EH (cell line): ENCODE measurements at places on chromosomes 1 and 21.

GRCh38 chr1:101520302-101520701, 283.5 kb downstream of the S1PR1 start:
- DNase-seq, result peak; percentile 57

GRCh38 chr1:225343618-225344017, 84.2 kb downstream of the LBR start:
- DNase-seq, result peak; percentile 10

- peak; percentile 36 for DNase-seq
Observed at GRCh38 chr1:39640861-39641260, 1.4 kb upstream of the HEYL start.

DNA sequence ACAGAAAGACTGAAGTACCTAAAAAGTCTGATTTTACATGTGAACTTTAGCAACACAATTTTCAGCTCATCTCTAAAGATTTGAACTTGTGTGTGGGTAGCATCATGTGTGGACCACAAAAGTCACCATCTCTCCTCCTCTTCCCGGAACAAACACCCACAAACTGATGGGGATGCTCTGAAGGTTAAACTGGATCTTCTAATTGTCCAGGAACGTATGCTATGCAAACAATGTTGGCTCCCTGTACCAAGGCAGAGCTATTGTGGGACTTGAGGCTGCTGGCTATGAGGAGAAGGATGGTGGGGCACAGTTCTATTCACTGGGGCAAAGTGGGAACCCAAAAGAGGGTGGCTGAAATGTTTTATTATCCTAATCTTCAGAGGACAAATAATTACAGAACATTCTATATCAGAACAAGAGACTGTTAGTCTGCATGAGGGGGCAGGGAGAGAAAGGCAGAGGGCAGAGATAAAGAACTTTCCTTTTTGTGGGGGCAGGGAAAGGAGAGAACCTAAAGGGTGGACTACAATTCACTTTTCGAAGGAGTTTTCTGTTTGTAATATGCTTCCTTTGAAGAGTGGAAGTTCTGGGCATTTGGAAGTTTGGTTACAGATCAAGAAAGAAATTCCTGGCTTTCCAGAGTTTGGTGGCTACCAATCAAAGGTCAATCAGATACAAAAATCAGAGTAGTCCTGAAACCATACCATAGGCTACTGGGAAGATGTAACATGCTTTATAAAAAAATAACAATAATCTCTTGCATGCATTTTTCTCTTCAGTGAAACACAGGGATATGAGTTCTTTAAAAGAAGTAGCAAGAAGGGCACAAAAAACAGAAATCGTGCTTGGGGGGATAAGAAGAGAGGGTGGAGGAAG, 62.9 kb downstream of the GADD45A start:
- peak; percentile 87 for DNase-seq

DNA sequence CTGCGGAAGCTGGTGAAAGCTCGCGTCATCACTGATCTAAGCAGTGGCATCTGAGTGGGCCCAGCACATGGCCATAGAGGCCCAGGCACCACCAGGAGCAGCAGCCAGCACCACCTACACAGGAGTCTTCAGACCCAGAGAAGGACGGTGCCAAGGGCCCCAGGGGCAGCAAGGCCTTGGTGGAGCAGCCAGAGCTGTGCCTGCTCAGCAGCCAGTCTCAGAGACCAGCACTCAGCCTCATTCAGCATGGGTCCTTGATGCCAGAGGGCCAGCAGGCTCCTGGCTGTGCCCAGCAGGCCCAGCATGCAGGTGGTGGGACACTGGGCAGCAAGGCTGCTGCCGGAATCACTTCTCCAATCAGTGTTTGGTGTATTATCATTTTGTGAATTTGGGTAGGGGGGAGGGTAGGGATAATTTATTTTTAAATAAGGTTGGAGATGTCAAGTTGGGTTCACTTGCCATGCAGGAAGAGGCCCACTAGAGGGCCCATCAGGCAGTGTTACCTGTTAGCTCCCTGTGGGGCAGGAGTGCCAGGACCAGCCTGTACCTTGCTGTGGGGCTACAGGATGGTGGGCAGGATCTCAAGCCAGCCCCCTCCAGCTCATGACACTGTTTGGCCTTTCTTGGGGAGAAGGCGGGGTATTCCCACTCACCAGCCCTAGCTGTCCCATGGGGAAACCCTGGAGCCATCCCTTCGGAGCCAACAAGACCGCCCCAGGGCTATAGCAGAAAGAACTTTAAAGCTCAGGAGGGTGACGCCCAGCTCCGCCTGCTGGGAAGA, 3.2 kb upstream of the ARTN start:
- DNase-seq, result no peak

DNA sequence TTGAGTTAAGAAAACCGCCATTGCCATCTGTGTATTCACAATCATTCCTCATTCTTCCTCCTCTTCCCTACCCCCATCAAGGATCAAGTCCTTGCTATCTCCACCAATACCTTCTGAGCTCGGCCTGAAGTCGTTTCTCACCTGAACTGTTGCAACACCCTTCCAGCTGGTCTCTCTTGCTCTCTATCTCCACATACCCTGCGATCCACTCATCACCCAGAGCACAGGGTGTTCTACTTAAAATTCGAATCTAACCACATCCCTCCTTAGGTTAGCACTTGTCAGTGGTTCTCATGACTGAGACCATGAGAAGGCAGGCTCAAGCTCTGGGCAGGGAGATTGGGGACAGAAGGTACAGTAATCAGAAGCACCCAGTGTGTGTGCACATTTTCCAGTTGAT, 4.6 kb downstream of the IVL start:
- no peak for DNase-seq

DNA sequence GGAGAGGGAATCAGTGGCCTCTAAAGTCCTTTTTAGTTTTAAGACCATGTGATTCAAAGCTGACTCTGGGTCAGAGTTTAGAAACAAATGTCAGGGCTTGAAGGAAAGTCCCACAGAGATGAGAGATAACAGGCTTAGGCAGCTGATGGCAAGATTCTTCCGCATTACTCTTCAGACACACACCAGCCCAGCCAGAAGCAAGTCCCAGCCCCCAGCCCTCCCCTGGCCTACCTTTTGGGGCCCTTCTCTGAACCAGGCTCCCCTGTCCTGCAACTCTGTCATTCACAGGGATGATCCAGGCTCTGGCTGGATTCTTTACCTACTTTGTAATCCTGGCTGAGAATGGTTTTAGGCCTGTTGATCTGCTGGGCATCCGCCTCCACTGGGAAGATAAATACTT, 13.1 kb upstream of the CASQ1 start:
- DNase-seq, result no peak

DNA sequence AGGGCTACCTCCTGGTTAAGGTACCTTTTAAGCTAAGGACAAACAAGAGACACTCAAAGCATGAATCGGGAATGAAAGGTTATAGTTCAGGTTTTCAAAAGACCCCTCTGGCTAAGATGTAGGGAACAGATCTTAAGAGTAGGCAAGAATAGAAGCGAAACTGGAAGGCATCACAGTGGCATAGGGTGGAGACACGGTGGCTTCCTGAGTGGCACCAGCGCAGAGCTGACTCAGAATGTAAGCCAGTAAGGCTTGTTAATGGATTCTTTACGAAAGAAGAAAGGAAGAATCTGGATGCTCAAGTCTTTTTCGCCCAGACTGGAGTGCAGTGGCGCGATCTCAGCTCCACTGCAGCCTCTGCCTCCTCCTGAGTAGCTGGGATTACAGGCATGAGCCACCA, 21.2 kb downstream of the PADI6 start:
- DNase-seq, result no peak

DNA sequence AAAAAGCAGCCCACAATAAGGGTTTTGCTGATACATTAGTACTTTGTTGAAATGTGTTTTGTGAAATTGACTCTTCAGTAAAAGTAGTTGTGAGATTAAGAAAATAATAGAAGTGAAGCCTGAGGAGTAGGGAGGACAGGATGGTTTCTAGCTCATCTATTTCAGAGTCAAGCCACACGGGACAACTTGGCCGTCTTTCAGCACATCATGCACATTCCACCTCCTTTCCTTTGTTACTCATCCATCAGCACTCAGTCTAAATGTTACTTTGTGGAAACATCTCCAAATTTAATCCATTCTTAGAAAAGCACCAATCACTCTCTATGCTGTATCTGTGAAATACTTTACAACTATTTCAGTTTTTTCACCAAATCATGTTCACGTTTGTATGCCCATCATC, 223.3 kb downstream of the FGGY start:
- DNase-seq, result peak; percentile 59

GRCh38 chr1:185528084-185528676, 206.0 kb upstream of the HMCN1 start:
- no peak for DNase-seq

GRCh38 chr1:66305927-66306326, 228.0 kb upstream of the SGIP1 start:
- no peak for DNase-seq

- no peak for DNase-seq
Observed at GRCh38 chr1:45589861-45590260, 6.0 kb downstream of the NASP start.

DNA sequence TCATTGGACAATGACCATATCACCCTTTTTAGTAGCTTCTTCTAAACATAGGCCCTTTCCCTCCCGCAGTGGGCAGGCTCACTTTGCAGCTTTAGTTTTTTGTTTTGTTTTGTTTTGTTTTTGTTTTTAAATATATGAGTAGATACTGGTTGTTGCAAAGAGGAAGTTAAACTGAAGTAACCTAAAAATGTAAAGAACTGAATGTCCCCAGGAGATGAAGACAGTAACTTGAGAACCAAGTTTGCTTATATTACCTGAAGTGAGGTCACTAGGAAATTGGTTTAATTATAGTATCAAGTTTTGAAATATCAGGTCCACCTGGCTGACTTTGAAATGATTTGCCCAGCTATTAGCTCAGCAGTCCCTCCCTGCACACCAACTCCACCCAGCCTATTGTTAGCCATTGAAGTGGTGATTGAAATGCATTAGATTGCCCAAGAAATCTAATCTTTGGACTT, 18.2 kb downstream of the SMAP2 start:
- DNase-seq, result no peak

GRCh38 chr21:34886240-34887104, 162.6 kb downstream of the RUNX1 start:
- DNase-seq, result peak; percentile 42

- no peak for DNase-seq
Observed at GRCh38 chr1:224438989-224439388, 4.4 kb upstream of the WDR26 start.

- DNase-seq, result no peak
Observed at GRCh38 chr1:74324684-74325448, 89.7 kb downstream of the TNNI3K start.

DNA sequence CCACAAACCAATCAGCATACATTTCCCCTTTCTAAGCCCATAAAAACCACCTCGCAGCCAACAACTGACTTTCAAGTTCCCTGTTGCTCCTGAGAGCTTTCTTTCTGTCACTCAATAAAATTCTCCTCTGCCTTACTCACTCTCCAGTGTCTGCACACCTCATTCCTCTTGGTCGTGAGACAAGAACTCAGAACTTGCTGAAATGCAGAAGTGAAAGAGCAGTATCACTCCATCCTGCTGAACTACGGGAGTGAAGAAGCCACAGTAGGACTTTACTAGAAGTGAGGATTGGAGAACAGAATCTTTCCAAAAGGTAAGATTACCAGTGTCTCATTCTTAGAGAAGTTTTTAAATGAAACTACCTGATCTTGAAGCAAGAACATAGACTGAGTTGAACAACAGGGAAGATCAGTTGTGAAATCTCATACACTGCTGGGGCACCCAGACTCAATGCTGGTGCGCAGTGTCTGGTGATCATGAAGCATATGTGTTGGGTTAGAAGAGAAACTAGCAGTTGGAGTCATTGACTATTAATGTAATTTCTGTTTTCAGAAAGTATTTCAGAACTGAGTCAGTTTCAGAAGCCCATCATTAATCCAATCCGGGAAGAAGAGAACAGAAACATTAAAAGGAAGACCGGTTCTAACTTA, 726.9 kb upstream of the TMPRSS15 start:
- no peak for DNase-seq

- DNase-seq, result no peak
Observed at GRCh38 chr1:161421456-161421855, 53.8 kb upstream of the CFAP126 start.

- no peak for DNase-seq
Observed at GRCh38 chr1:198651650-198652400, 13.0 kb downstream of the PTPRC start.

DNA sequence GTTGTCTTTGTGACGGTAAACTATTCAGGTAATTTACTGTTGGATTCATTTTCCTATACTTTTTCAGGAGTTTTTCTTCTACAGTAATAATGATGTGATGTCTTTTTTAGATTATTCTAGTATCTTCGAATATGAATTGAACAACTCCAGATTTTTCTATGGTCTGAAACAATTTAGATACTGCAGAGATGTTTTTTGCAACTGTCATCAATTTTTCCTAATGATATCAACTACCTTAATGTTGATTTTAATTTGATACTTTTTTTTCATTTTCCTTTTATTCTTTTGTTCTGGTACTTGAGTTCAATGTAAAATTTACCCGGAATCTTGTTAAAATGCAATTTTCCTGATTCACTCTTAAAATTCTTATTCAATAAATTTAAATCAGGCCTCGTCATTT, 110.4 kb downstream of the KCNT2 start:
- DNase-seq, result no peak
